ENCODE measurements at places on chromosomes 5 and 9. TPM values are rescaled to one million over a fixed set of nuclear protein-coding genes. Genes with fewer than 3 reads are reported as not detected.

Gene IL6ST
- polyA plus RNA-seq = 117 TPM

Gene SERINC5
- 57.2 TPM for polyA plus RNA-seq

GRCh38 chr5:37165761-37166160 lies 83.4 kb downstream of the CPLANE1 start:
- DNase-seq = no peak

DNA sequence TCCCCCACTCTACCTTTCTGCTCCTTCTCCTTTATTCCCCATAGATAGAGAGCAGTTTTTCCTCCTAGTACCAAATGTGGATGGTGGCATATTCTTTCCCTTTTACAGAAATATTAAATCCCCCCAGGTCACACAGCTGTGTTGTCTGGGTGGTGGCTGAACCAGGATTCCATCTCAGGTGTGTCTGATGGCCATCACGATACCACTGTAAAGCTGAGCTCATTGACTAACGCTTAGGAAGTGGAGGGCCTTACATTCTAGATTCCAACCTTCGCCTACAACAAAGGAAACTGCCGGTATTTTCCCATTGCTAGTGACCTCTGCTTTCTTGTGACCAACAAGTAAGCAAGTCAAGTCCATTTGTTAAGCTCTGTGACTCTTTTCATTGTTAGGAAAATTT lies 131.9 kb upstream of the KLF4 start:
- no peak for DNase-seq

- DNase-seq = no peak
These were observed 456.8 kb downstream of the DMAC1 start for GRCh38 chr9:7342736-7343135.

GRCh38 chr9:105510024-105510423 lies 47.9 kb upstream of the FKTN start:
- DNase-seq = no peak

DNA sequence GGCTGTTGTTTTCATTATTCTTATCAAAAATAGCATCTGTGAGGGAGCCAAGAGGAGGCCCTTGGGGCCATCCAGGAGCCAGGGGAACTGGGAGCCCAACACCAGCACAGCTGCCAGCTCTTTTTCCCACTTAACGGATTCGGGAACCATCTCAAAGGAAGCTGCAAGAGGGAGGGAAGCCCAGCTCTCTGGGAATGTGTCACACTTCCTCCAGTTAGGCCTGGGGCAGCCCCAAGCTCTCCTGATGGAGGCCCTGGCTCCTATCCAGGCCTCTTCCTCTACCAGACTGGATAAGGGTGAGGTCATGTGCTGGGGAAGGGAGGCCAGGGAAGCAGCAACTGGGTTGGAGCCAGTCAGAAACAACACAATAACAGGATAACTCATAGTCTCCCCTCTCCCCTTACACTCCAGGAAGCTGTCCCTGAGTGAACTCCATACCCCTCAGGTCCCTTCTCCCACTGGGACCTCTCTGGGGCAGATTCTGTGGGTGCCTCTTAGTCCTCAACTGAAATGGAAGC lies 12.7 kb downstream of the CSF2 start:
- no peak for DNase-seq

GRCh38 chr9:7273575-7273974 lies 515.8 kb downstream of the KDM4C start:
- peak; percentile 25 for DNase-seq

DNA sequence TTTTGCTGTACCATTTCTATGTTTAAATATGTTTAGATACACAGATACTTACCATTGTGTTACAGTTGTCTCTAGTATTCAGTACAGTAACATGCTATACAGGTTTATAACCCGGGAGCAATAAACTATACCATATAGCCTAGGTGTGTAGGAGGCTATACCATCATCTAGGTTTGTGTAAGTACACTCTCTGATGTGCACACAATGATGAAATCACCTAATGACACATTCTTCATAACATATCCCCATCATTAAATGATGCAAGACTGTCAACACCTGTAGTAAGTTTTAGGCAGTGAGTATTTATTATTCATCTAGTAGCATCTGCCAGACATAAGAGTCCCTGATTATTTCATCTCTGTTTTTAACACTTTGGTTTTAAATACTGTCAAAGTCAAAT lies 7.3 kb upstream of the DHFR start:
- DNase-seq = no peak

DNA sequence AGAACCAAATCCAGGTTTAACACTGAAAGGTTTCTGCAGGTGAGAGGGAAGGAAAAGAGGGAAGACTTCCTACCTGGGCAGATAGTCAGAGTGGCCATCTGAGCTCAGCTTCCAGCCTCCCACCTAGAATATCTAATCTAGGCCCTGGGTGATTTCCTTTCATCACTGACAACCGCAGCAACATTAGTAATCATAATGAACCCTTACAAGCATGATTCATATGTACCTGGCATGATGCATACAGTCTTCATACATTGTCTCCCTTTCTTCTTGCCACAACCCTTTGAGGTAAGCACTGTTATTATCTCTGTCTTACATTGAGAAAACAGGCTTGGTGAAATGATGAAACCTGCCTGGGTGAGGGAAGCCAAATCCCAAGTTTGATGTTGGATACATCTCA lies 13.5 kb downstream of the AFAP1L1 start:
- DNase-seq = no peak

- no peak for DNase-seq
These were observed 28.4 kb upstream of the KCNIP1 start for GRCh38 chr5:170475294-170476000.

- peak; percentile 20 for DNase-seq
These were observed 490.2 kb upstream of the DAP start for GRCh38 chr5:11251247-11251646.

Data from renal cortex interstitium (tissue), 15 donors.